ENCODE measurements at places on chromosomes 1 and 21.
A peak's percentile ranks its signal among the peaks of the same experiment; 100 is the strongest.

- DNase-seq, result no peak
Observed at GRCh38 chr1:174072581-174072980, 50.4 kb upstream of the RC3H1 start.

DNA sequence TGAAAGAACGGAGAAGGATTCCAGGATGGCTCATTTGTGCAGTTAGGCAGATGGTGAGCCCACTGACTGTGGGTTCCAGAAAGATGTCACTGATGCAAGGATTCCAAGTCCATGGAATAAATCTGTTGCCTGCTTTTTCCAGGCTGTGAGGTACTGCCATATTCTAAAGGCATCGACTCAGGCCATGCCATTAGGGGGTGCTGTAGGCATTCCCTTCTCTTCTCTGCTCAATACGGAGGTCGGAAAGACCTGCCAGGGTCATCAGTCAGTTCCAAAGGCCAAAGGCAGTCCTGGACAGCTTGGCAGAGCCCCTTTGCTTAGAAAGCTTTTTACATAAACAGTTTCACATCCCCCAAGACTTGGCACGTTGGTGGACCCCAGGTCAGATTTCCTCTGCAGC lies 31.7 kb upstream of the TMEM125 start:
- DNase-seq, result peak; percentile 65

DNA sequence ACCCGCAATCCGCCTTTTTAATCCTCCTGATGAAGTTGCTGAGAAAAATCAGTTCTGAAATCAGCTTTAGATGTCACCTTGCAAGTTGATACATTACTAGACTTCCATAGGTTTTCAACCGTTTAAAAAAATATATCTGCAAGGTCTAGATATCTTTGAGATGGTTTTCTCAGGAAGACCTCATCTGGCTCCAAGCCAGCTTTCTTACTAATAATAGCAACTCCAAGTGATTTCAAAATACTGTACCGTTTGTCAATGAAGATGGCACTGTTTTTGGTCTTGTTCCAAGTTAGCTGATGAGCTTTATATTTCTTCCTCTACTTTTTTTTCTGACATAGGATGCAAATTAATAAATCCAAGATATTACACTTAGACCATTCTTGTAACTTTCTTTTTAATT lies 40.3 kb downstream of the LRRC8C start:
- DNase-seq, result no peak

DNA sequence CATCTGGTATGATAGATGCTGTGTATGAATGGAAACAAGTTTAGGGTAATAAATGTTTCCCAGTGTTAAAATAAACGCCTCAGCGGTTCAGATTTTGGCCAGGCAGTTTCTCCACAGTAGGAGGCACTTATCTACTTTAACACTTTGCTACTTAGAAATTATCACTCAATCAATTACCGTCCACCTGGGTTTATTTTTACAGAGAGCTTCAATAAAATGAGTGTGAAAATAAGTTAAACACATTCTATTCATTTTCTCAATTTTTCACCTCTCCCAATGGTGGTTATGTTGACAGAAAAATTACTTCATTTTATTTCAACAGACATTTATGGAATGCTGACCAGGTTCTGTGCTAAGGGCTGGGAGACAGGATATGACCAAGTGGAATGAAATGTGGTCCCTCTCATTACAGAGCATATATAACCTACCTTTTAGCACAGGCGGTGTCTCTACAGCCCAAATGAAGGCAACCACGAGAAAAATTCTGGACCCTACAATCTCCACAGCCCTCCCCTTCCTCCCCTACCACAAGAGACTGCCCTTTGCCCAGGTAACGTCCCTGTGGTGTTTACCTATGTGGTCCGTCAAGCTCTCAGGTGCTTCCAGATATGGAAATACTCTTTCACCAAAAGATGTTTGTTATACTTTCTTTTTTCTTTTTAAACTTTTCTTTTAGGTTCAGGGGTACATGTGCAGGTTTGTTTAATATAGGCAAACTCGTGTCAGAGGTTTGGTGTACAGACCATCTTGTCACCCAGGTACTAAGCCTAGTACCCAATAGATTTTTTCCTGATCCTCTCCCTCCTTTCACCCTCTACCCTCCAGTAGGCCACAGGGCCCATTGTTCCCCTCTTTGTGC lies 105.5 kb downstream of the HLCS start:
- peak; percentile 81 for DNase-seq

- DNase-seq, result no peak
Observed at GRCh38 chr1:83822208-83822607, 176.7 kb downstream of the TTLL7 start.

DNA sequence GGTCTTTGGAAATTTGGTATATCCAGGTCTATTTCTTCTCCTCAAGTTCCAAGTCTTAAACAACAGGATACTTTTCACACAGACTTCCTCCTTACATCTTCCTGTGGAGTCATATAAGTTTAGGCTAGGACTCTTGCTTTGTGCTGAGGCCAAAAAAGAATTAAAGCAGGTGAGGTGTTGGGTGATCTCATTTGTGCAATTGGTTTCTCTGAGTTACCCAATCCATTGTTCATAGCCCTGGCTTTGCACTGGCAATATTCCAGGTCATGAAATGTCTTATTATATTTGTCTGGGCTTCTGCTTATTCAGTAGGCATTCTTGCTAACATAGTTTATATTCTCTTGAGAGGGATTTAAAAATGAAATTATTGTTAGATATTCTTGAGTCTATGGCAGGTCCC lies 14.1 kb upstream of the KIAA0040 start:
- DNase-seq, result no peak
